Stimulated activated CD8-positive, alpha-beta memory T cell treated with anti-CD3 and anti-CD28 coated beads, Interleukin-15, amount 100 ng/mL, for 4 hours (primary cell): ENCODE measurements at places on chromosomes 7 and 10.

GRCh38 chr10:60575105-60575504, 185.4 kb upstream of the ANK3 start:
- DNase-seq = no peak

DNA sequence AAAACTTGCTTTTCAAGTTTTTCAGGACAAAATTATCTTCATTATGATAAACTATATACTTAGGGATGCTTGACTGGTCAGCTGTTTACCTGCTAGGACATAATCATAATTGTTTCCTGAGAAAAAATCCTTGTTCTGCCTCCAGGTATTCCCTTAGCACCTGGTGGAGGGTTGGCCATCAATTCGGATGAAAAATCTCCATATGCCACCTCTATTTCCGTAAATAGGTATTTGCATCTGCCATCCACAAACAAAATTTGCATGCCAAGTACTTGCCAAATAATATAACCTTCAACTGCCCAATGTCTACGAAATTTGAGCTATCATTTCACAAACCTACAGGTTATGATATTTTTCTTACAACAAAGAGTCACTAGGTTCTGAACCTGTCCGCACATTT, 126.2 kb downstream of the RNF133 start:
- no peak for DNase-seq

GRCh38 chr7:82291931-82292330, 151.6 kb downstream of the CACNA2D1 start:
- no peak for DNase-seq

DNA sequence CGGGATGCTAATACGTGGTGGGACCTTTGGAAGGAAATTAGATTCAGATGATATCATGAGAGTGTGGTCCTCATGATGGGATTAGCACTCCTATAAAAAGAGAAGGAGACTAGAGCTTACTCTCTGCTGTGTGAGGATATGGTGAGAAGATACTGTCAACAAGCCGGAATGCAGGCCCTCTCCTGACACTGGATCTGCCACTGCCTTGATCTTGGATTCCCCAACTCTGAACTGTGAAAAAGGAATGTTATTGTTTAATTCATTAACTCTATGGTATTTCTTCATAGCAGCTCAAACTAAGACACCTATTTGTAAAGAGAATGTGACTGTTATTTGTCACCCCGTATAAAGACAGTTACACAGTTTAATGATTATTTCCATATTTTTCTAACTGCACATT, 1227.5 kb upstream of the C7orf33 start:
- DNase-seq = no peak

DNA sequence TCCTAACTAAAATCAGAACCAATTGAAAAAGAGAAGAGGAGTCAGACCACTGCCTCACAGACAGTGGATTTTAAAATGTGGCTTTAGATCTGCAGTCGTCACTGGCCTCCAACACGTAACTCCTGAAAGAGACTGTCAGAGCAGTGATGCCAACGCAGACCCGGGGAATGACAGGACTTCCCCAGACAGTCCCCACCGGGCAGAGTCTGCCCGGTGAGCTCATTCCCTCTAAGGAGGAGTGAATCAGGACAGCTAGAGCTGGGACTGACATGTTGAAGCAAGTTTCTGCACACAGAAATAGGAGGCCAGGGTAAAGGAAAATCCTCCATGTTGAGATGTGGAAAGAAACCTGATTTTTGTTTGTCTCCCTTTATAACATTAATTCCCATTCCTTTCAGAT, 105.0 kb downstream of the TES start:
- no peak for DNase-seq

- DNase-seq = no peak
Measured at GRCh38 chr7:155770241-155770640, 42.0 kb downstream of the SHH start.

- DNase-seq = no peak
Measured at GRCh38 chr7:69531050-69531449, 67.2 kb upstream of the AUTS2 start.

DNA sequence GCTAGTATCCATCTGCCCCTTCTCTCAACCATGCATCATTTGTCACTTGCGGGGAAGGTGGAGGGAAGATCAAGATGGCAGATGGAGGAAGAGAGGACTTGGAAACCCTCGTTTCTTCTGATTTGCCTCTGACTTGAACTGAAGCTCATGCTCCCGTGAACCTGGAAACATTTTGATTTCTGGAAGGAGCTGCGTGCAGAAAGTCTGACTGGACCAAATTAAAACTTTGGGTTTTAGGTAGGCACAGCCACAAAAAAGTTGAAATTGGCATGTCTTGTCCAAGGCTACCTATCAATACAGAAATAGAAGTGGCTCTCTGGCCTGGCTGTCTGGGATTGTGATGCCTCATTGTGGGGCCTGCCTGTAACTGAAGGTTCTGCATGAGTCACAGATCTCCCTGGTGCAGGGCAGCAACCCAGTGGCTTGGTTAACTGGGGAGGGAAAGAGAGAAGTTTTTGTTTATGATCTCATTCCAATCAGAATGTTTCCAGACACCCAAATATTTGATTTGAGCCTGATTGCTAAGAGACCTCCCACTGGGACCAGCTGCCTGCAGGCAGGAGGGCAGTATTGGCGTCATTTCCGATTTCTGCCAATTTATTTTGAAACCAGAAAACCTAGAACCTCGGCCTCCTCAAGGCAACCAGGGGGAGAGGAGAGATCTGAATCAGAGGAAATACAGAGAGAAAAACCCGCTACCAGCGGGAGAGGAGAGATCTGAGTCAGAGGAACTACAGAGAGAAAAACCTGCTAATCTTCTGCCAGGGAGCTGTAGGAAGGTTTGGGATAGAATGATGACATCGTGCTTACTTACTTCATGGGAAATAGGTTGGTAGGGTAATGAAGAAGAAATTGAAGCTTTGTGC, 363.6 kb downstream of the ANKRD30A start:
- no peak for DNase-seq

DNA sequence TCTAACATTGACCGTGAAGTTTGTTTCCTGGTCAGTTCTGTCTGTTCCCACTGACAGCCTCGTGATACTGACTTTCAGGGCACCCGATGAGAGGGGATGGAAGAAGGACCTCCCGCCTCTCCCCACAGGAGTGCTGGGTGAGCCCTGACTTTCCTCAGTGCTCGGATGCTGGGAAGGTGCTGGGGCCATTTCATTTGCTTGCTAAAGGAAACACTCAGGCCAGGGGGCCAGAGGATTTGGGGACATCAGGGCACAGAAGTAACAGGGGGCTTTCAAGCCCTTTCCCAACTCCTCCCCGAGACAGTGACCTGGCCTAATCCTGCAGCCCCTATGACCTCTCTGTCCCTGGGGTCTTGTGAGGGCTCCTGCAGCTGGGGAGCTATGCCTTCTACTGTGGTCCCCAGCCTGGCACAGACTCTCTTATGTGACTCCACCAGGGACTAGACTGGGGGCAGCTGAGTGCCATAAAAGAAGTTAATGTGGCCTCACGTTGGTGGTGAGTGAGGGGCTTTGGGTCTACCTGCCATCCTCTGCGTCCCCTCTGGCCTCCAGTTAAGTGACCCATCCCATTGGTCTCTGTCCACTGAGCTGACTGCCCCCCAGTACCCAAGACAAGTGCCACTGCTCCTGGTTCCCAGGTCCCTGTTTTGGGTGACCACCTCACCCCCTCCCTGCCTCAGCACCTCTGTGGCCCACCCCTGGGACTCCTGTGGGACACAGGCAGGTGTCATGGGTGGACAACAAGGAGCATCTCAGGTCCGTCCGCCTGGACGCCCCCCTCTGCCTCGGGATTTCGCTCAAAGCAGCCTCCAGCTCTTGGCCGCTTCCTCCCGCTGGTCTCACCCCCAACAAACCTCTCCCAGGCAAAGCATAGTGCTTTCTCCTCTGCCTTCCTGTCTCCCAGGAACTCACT, 33.4 kb upstream of the HSPA12A start:
- DNase-seq = no peak

DNA sequence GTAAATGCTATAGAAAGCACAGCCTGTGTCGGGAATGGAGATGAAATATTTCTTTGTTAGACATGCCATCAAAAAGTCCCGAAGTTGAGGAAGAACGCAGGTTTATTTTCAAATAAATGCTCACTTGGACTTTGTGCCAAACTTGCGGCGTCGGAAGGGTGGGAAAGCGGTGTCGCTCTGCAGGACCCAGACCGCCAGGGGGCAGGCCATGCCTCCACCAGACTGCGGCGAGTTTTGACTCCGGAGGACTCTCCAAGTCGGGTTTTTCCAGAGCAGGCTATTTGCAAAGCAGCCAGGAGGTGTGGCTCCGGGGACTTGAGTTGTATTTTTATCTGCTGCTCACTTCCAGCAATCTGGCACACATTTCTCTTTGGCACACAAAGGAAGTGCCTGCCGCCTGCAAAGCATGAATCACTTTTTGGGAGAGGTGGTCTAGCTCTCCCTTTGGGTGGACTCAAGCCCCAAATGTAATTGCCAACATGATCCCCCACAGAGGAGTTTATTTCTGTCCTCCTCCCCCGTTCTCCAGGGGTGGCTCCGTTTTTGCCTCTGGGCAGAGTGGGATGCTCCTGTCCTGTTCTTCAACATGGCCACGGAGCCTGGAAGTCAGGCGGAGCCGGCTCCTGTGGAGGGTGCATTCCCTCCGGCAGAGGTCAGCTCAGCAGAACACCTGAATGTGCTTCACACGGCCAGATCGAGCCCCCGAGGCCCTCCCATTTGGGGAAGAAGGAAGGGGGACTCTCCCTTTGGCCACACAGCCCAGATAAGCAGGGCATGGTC, 82.3 kb upstream of the GPR26 start:
- no peak for DNase-seq

DNA sequence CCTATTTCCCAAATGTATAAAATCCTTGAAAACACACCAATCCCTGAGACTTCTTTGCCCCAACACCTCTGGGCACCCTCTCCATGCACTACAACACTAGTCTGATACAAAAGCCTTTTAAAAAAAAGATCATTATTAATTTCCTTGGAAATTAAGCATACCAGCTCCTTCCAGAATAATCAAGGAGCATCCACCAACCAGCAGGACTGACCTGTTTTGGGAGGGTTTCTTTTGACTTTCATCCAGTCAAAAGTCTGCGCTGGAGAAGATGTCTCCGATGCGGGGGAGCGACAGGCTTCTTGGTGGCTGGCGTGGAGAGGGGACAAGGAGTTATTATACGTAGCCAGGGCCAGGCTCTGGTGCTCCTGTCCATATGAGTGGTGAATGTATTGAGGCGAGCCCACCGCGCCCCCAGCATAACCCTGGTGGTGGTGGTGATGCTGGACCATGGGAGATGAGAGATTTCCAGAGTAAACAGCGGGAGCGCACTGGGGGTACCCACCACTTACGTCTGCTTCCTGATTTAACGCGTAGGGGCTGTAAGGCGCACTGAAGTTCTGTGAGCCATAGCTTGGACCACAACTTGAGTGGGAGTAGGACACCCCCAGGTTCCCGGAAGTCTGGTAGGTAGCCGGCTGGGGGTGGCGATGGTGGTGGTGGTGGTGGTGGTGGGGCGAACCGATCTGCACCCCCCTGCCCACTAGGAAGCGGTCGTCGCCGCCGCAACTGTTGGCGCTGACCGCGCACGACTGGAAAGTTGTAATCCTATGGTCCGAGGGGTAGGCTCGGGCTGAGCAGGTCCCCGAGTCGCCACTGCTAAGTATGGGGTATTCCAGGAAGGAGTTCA, 527 bp downstream of the HOXA1 start:
- DNase-seq = no peak

GRCh38 chr10:4254101-4254994, 469.3 kb upstream of the KLF6 start:
- no peak for DNase-seq
